GM12878 (cell line): ENCODE measurements at places on chromosomes 3 and 15. TPM values are rescaled to one million over a fixed set of nuclear protein-coding genes. Genes with fewer than 3 reads are reported as not detected.

GRCh38 chr3:35992041-35992440, 352.7 kb downstream of the ARPP21 start:
- no peak for DNase-seq

GRCh38 chr3:20310629-20311028, 124.6 kb upstream of the SGO1 start:
- DNase-seq, result no peak

DNA sequence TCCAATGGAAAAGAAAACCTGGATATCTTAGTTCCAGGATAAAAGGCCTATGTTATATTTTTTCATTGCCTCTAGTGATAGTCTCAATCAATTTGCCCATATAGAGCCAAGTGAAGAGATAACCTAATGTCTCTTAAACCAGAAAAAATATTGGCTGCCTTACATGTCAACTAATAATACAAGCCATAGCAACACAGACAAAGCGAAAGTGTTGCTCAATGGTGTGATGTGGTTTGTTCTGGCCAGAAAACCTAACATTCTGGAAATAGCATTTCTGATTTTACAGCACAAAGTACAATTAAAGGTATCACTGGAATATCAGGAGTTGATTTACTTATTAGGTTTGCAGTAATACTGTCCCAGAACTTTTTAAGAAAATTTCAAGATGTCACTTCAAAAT, 101.5 kb downstream of the ATP8B4 start:
- DNase-seq, result no peak

- no peak for DNase-seq
Measured at GRCh38 chr3:1587426-1587825, 494.6 kb downstream of the CNTN6 start.

GRCh38 chr15:32067115-32067514, 36.8 kb downstream of the CHRNA7 start:
- DNase-seq, result no peak

The RCN2 gene
- 7.3 and 7.9 TPM in 2 replicates for total RNA-seq

GRCh38 chr3:38627956-38628355, 21.5 kb downstream of the SCN5A start:
- no peak for DNase-seq

DNA sequence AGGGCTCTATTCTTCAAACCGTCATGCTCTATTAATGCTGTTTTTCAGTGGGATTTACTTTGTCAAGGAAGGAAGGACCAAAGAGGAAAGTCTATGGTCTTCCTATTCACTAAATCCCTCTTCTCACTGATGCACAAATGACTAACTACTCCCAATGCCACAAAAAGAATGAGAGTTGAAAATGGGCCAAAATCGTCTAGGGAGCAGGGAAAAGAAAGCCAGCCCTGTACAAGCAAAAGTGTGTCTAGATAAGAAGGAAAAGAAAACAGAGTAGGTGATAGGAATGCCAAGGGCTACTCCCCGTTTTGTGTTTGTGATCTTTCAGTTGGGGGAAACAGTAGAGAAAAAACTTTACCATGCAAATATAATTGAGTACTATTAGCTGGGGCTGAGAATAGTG, 97.2 kb upstream of the TMCO5A start:
- no peak for DNase-seq

DNA sequence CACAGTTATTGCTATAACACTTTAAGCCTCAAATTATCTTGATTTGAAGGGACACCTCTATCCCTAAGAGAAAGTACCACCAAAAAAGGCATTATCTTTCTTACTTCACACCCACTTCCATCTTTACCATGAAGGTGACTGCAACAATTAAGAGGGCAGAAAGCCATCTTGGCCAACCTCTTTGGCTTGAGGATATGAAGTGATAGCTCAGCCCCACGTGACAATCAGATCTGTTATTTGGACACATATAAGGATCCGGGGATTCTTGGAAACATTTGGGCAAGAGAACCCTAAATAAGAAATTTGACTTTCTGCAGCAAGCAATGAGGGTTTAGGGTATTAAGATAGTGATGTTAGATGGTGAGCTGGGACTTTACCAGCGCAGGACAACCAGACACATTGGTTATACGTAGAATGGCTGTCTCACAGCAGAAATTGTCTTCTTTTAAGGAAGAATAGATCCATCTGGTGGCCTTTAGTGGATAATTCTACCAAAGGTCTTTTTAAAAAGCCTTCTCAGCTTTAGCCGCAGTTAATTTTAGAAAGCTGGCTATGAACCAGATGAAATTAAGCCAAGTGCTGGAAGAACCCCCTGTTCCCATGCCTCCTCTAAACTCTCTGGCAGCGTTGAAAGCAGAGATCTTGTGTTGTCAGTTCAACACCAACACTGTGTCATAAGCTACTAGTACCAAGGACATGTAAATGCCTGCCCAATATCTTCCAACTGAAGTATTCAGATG, 12.3 kb downstream of the HCLS1 start:
- DNase-seq, result no peak

GRCh38 chr3:127734754-127735473, 62.2 kb downstream of the ABTB1 start:
- no peak for DNase-seq

GRCh38 chr3:64399205-64399800, 174.0 kb upstream of the PRICKLE2 start:
- no peak for DNase-seq

DNA sequence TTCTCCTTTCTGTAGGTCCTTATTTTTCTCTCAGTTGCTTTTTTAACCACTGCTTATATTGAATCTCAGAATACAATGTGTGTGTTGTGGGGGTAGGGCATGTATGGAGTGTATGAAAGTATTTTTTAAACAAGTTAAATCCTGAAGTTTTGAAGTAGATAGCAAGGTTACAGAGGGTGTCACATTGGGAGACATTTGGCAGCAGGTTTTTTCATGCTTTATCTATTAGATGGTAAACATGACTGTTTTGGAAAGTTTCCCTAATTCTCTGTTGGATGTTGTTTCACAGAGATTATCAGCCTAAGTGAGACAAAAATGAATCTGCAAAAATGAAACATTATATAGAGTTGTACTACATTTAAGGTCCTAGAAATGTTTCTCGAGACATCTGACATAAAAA, 190.6 kb upstream of the ARPP21 start:
- no peak for DNase-seq

The CCR9 gene
- total RNA-seq, result 1.8 and 2.3 TPM in 2 replicates

GRCh38 chr3:187063286-187064121, 75.8 kb downstream of the RPL39L start:
- DNase-seq, result no peak

GRCh38 chr3:141371882-141372281, 3.6 kb downstream of the ZBTB38 start:
- DNase-seq, result no peak

- peak; percentile 32 for DNase-seq
Measured at GRCh38 chr3:55484801-55485791, 2.0 kb downstream of the WNT5A start.

- DNase-seq, result no peak
Measured at GRCh38 chr3:38738630-38739395, 77.2 kb downstream of the SCN10A start.

The GOLGA6A gene
- total RNA-seq, result not detected in 2 replicates

DNA sequence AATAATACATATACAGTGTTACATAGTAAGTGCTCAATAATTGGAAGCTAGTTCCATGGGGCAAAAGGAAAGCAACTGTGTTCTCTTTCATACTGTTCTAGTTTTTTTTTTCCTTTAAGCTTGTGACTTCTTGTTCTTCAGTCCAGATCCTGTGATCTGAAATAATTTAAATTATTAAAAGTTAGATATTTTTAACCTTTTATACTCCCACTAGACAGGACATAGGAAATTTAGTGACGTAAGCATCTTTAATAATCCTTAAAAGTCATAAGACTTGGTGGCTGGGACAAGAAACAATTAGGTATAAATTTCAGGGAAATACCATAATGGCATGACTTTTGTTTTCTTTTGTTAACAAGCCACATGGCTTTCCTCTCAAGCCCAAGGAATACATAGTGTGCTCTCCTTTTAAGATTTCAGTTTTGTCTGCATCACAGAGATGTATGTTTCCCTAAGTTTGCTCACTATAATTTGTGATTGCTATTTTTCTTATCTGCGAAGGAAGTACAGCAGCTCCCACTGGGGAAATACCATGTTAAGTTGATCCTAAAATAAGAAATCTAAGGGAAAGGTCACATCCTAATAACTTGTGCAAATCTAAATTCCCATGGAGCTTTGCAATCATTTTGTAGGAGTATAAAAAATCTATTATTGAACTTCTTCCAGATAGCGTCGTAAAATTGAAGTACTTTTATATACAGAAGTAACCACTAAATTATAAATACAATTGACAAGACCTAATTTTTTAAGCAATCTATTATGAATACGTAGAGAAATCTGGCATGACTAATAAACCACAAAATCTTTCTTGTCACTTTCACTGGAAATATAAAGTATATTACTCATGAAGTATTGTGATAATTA, 30.1 kb downstream of the PPARG start:
- no peak for DNase-seq

The OSTN gene
- not detected in 2 replicates for total RNA-seq

- no peak for DNase-seq
Measured at GRCh38 chr3:128335621-128336296, 130.9 kb downstream of the DNAJB8 start.

DNA sequence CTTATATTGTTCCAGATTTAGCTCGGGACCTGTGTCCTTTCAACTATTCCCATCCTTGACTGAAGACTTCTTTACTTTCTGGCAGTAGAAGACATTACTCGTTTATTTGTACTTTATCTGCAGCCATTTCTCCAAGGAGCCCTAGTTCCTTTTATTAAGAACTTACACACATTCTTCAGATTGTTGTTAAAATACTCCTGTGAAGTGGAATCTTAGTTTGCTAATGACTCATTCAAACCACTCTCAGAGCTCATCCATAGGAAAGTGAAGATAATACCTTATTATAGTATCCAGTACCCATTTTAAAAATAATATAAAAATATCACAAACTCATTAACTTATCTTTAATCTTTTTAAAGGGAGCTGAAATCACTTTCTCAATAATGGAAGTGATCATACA, 63.5 kb downstream of the C3orf70 start:
- no peak for DNase-seq
